ENCODE measurements at places on chromosomes 3 and 15. TPM values are rescaled to one million over a fixed set of nuclear protein-coding genes. Genes with fewer than 3 reads are reported as not detected.
A peak's percentile ranks its signal among the peaks of the same experiment; 100 is the strongest.

DNA sequence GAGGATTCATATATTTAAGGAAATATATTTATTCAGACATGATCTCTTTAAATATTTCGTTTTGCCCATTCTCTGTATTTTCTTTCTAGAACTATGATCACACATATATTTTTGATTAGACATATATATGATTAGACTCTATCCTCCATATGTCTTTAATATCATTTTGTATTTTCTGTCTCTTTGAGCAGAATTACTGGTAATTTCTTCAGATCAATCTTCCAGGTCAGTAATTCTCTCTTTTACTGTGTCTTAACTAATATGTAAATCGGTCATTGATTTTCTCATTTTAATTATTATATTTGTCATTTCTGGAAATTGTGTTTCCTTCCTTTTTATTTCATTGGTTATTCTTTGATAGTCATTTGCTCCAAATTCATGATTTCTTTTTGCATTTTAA, 586.2 kb downstream of the NR2F2 start:
- no peak overlapping the region for H3K4me3 ChIP-seq
- no peaks in the 10 kb centered on the region for H3K4me1 ChIP-seq
- no peak overlapping the region for H3K27ac ChIP-seq
- DNase-seq, result no peak

GRCh38 chr3:60669636-60670035, 581.6 kb downstream of the FHIT start:
- no peak overlapping the region for H3K27ac ChIP-seq
- H3K4me3 ChIP-seq, result no peak overlapping the region
- no peaks in the 10 kb centered on the region for H3K36me3 ChIP-seq
- H3K27me3 ChIP-seq, result no peaks in the 10 kb centered on the region
- DNase-seq, result no peak

The CYP1A2 gene
- not detected for total RNA-seq

GRCh38 chr3:188979669-188980310, 192.0 kb upstream of the TPRG1 start:
- peak overlapping the region; percentile 31 for H3K27ac ChIP-seq
- H3K4me1 ChIP-seq, result peaks cover 4% of the 10 kb centered on the region
- no peak for DNase-seq
- H3K4me3 ChIP-seq, result no peak overlapping the region
- H3K27me3 ChIP-seq, result no peaks in the 10 kb centered on the region
- no peaks in the 10 kb centered on the region for H3K36me3 ChIP-seq

DNA sequence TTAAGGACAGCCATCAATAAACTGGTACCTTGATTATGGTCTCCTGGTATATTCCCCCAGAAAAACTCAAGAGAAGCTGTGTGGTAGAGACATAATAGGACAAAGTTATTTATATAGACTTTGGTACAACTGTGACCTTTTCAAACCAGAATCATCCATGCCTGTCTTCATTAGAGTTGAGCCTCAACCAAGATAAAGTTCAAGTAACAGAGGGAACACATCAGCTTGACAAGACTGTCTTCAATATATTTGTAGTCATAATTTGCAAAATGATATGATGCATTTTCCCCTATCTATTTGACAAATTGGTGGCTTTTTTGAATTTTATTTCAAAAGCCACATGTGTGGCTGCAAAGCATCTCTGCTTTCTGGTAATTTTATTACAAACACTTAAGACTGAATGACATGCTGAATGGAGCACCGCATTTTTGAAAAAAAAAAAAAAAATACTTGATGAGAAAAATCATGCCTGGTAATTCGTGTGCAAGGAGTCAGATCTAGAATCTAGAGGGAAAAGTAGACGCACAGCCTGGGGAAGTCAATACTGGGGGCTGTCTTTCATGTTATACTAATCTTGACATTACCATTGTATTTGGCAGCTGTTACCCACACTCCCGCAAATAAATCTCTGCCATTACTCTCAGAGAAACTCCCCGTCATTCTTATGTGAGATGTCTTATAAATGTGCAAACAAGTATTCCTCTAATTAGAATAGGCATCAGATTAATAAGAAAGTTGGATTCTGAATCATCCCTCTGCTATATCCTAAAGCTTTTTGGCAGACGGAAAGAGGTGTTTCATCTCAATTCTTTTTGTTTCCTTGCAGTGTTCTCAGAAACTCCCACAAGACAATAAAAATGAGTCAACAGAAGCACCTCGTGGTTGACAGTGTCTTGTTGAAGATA, 554.8 kb upstream of the CBLB start:
- H3K36me3 ChIP-seq, result no peaks in the 10 kb centered on the region
- no peak for DNase-seq
- H3K27me3 ChIP-seq, result no peaks in the 10 kb centered on the region
- no peak overlapping the region for H3K27ac ChIP-seq
- H3K4me3 ChIP-seq, result no peak overlapping the region

GRCh38 chr3:49553324-49553691, 969 bp upstream of the BSN start:
- DNase-seq, result no peak
- H3K36me3 ChIP-seq, result no peaks in the 10 kb centered on the region
- H3K4me3 ChIP-seq, result peak overlapping the region; percentile 94

DNA sequence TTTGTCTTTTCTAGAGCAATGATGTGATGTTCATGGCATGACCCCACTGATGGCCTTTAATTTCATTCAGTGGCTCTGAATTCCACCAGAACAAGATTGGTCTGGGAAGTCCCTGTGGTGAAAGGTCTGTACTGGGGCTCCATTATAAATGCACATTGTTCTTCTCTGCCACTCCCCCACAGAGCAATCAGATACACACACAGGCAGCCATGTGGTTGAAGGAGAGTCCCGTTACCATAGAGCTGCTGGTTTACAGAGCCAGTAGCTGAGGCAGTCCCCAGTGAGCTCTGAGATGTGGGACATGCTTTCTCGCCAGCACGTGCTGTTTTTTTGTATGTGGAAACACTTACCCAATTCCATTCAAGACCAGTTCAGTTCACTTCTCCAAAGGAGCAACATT, 172.7 kb upstream of the TRIM42 start:
- no peaks in the 10 kb centered on the region for H3K27me3 ChIP-seq
- peak; percentile 51 for DNase-seq
- no peaks in the 10 kb centered on the region for H3K36me3 ChIP-seq
- no peak overlapping the region for H3K4me3 ChIP-seq

DNA sequence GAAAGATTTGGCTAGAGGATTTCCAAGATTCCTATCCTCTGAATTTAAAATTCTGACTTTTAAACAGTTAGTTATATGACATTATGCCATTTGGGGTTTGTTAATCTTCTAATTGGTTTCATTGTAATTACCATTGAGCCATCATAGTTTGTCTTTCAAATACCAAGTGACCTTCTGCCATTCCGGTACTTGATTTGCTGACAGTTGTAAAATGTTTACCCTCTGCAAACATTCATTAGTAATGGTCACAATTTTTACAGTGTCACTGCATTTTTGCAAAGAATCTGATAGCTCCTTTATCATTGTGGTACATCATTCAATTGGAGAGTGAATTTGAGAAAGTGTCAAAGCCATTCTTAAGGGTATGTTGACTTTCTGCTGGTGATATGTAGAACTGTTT, 645.0 kb upstream of the TBL1XR1 start:
- no peak for DNase-seq
- no peaks in the 10 kb centered on the region for H3K4me1 ChIP-seq
- no peak overlapping the region for H3K4me3 ChIP-seq
- H3K27me3 ChIP-seq, result no peaks in the 10 kb centered on the region
- H3K36me3 ChIP-seq, result no peaks in the 10 kb centered on the region

The GP5 gene
- not detected for total RNA-seq

DNA sequence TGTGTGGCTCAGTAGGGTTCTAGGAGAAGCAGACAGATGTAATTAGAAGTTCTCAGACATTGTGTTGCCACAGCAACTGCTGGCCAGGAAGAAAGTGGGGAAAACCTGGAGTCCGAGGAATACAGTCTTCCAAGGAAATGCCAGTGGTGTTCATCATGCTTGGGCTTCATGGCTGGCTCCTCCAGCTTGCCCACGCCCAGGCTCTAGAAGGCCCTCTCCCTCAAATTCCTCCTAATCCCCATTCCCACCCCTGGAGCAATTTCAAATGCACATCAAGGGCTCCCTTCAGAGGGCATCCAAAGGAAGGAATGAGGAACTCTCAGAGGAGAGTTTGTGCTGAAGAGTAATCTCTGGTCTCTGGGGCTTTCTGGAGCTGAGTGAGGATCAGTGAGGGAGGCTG, 21.9 kb downstream of the FSTL1 start:
- H3K36me3 ChIP-seq, result peaks cover 7% of the 10 kb centered on the region
- H3K4me1 ChIP-seq, result no peaks in the 10 kb centered on the region
- H3K4me3 ChIP-seq, result no peak overlapping the region
- H3K27me3 ChIP-seq, result no peaks in the 10 kb centered on the region
- DNase-seq, result no peak

The RASSF1 gene
- 16.8 TPM for total RNA-seq

DNA sequence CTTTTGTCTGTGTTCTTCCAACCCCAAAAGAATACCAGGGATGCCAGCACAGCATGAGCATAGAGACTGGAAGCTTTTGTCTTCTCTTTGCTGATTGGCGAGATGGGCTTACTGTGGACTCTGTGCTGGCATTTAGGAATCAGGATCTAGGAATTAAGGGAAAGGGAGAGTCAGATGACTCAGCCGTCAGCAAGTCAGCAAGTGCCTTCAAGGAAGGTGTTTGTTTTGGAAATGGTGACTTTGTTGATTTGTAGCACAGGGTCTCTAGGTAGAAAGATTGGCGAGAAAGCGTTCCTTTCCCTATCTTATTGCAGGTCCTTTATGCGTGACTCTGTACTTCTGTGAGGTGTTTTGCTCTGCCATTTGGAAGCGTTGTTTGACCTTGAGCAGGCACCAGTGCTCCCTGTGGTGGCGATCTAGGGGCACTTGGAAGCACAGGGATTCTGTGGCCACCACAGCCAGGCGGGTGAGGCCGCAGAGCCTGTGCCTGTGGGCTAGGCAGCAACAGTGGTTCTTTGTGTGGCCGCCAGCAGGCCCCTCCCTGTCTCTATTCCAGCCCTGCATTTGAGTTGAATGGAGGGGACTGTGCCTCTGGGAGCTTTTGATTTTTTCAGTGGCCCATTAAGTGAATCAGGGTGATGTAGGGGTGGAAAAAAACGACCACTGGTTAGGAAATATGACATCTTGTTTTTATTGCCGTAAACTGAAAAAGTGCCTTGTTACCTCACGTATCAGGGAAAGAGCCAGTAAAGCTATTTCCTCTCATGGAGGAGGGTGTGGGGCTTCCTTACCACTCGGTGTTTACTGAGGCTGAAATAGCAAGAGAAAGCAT, 19.0 kb downstream of the FAN1 start:
- peaks cover 91% of the 10 kb centered on the region for H3K36me3 ChIP-seq
- no peak overlapping the region for H3K4me3 ChIP-seq
- no peak for DNase-seq
- peak overlapping the region; percentile 72 for H3K27ac ChIP-seq
- peaks cover 50% of the 10 kb centered on the region for H3K4me1 ChIP-seq

The FBXO40 gene
- 68.1 TPM for total RNA-seq

- no peaks in the 10 kb centered on the region for H3K36me3 ChIP-seq
- H3K27ac ChIP-seq, result no peak overlapping the region
- H3K4me1 ChIP-seq, result no peaks in the 10 kb centered on the region
- H3K27me3 ChIP-seq, result no peaks in the 10 kb centered on the region
- H3K4me3 ChIP-seq, result no peak overlapping the region
- DNase-seq, result no peak
These were observed 307.0 kb upstream of the DPPA4 start for GRCh38 chr3:109644332-109644731.

- no peak overlapping the region for H3K27ac ChIP-seq
- no peaks in the 10 kb centered on the region for H3K36me3 ChIP-seq
- no peaks in the 10 kb centered on the region for H3K27me3 ChIP-seq
- DNase-seq, result no peak
These were observed 63.8 kb downstream of the GTPBP8 start for GRCh38 chr3:113054552-113054951.

DNA sequence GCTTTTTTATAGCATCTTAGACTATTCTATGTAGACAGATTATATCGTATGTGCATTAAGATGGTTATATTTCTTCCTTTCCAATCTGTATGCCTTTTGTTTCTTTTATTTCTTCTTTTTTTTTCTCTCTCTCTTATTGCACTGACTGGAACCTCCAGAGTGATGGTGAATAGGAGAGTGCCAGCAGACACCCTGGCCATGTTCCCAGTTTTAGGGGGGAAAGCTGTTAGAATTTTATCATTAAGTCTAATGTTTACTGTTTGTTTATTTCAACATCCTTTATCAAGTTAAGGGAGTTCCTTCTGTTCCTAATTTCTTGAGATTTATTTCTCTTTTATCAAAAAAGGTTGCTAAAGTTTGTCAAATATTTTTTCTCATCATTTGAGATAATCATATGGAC, 116.6 kb upstream of the LRTM1 start:
- no peaks in the 10 kb centered on the region for H3K27me3 ChIP-seq
- no peaks in the 10 kb centered on the region for H3K36me3 ChIP-seq
- H3K4me3 ChIP-seq, result no peak overlapping the region

DNA sequence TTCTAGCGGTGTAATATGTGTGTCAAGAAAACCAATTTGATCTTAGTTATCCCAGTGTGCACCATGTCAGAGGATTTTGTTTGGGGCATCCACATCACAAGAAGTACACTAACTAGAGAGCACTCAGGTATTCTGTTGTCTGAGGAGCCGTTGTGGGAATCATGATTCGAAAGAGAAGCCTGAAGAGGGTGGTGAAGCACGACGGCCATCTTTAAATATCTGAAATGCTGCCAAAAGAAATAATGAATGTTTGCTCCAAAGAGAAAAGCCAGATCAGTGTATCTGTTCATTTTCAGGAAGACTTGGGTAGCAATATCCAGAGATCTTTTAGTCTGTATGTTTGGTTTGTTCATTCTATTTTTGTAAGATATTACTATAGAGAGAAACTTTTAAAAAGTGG, 180.7 kb downstream of the KLHL25 start:
- H3K4me3 ChIP-seq, result no peak overlapping the region
- peaks cover 66% of the 10 kb centered on the region for H3K4me1 ChIP-seq
- no peaks in the 10 kb centered on the region for H3K27me3 ChIP-seq

The SOX14 gene
- total RNA-seq, result not detected

- H3K4me3 ChIP-seq, result no peak overlapping the region
- H3K36me3 ChIP-seq, result no peaks in the 10 kb centered on the region
- H3K4me1 ChIP-seq, result peaks cover 12% of the 10 kb centered on the region
- H3K27ac ChIP-seq, result no peak overlapping the region
- no peaks in the 10 kb centered on the region for H3K27me3 ChIP-seq
- DNase-seq, result no peak
These were observed 65.7 kb downstream of the CDIN1 start for GRCh38 chr15:36645106-36645505.

DNA sequence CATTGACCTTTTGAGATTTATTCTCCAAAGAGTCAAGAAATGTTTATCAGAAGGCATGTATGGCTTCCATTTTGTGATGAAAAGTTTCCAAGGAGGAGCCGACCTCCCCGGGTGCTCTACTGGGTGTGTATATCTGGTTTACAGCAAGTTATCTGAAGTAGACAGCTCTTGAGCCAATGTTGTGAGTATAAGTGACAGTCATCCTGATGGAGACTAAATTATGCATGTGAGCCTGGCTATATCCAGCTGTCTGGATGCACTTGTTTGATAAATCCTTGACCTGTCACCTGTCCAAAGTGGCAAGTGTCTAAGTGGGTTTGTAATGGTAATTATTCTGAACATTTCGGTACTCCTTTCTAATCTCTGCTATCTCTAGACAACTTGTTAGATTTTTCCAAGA, 142.2 kb downstream of the NR2F2 start:
- no peak overlapping the region for H3K27ac ChIP-seq
- no peak overlapping the region for H3K4me3 ChIP-seq
- no peak for DNase-seq
- H3K27me3 ChIP-seq, result no peaks in the 10 kb centered on the region

Data from psoas muscle (tissue), 8 donors.